ENCODE measurements at places on chromosomes 2 and 18.

DNA sequence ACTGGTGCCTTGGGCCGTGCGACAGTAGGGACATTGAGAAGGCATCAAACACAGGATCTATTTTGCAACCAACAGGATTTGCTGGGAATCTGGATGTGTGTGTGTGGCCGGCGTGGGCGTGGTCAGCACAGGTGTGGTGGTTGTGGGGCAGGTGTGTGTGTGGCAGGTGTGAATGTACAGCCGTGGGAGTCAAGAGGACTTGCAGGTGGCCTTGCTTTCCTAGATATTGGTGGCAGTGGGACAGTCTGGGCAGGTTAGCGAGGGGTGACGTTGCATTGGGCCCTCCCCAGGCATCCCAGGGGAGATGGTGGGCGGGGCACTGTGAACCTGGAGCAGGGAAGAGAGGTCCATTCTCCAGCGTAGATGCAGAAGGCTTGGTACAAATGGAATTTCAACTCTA, 3.2 kb upstream of the LIMS2 start:
- no peak for DNase-seq

DNA sequence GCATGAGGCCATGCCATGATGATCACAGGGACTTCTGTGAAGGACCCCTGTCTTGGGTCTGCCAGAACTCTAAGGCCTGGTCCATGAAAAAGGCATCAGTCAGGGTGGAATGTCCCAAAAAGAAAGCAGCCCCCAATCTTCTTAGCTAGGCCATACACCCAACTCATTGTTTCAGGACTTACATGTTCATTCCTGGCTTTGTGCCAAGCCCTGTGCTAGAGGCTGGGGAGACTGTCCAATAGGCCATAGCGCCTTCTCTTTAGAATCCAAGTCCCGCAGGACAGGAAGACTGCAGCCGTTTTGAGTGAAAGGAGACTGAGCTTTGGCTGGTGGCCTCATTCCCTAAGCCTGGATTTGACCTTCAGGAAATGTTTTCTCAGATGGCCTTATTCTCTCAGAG, 247.3 kb downstream of the PRKCE start:
- DNase-seq = no peak

- DNase-seq = no peak
Measured at GRCh38 chr2:139007130-139007529, 226.9 kb upstream of the NXPH2 start.

GRCh38 chr2:203209538-203209937, 29.3 kb upstream of the CYP20A1 start:
- no peak for DNase-seq

GRCh38 chr2:12203528-12203927, 457.1 kb downstream of the LPIN1 start:
- DNase-seq = no peak

GRCh38 chr2:72082021-72082601, 65.6 kb downstream of the CYP26B1 start:
- no peak for DNase-seq

DNA sequence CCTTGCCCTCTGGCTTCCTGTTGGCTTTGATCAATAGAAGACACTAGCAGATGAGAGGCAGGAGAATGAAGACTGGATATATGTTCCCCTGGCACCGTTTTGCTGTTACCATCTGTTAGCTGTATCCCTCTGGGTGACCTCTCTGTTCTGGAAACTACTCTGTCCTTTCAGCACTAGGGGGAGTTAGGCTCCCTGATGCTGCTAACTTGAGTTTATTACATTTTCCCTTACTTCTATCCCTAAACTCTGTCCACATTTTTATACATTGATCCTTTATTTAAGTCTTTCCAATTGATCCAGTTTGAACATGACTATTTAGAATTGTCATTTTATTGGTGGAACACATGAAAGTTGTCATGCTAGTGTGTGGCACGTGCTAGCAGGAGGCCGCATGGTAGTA, 1014.3 kb upstream of the CDH2 start:
- peak; percentile 9 for DNase-seq

Measured in HAP-1 (cell line).